ENCODE measurements at places on chromosomes 6 and 20.

- DNase-seq: peak; percentile 62
These were observed 7.2 kb downstream of the HLA-DMB start for GRCh38 chr6:32933661-32934085.

- DNase-seq: peak; percentile 84
These were observed at the start of gene DAAM2 for GRCh38 chr6:39791850-39792539. Gene DAAM2, plus strand, starts transcription at chr6:39792376. Its CDS starts 63,927 bp downstream, at chr6:39856303.

DNA sequence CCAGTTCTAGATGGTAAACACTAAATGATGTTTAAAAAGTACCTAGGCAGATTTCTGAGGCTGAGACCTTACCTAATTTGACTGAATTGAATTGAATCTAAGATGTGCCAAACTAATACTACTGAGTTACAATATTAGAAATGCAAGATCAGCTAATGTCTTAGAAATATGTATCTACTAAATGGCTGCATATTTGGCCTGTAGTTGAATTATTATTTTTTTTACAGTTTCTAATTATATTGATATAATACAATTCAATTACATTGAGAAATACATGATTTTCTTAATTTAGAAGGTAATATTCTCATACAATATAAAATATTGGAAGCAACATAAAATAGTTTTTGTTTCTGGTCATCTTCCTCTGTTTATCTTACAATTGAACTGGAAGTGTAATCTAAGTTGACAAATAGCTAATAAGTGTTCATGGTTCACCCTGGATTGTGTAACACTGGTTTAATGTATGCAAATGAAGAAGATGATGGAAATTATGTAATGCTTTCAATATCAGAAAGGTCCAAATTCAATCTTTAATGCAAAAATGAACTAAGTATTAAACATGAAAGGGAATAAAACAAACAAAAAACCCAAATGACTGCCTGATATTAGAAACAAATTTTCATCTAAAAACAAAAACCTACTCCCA is 2.9 kb downstream of the MAP3K7 start:
- DNase-seq: no peak

GRCh38 chr20:8127553-8128255 is 4.4 kb upstream of the PLCB1 start:
- DNase-seq: no peak

DNA sequence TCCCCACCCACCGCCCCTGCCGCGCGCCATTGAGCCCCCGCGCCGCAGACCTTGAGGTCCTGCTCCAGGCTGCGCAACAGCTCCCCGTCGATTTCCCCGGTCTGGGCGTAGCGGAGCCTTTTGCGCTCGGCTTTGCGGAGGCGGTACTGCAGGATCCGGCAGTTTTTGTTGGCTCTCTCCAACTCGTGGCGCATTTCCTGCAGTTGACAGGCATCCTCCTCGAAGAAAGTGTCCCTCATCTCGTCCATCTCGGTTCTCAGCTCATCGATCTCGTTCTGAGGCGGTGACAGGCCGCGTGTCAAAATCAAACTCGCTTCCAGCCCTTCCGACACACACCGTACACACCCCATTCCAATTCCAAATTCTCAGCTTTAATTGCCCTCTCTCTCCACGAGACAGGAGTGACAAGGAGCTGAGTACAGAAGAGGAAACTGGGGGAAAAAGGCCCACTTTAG is 4.3 kb downstream of the MTCL3 start:
- DNase-seq: peak; percentile 26

GRCh38 chr6:116561377-116562018 is 7.9 kb downstream of the CALHM4 start:
- peak; percentile 74 for DNase-seq

DNA sequence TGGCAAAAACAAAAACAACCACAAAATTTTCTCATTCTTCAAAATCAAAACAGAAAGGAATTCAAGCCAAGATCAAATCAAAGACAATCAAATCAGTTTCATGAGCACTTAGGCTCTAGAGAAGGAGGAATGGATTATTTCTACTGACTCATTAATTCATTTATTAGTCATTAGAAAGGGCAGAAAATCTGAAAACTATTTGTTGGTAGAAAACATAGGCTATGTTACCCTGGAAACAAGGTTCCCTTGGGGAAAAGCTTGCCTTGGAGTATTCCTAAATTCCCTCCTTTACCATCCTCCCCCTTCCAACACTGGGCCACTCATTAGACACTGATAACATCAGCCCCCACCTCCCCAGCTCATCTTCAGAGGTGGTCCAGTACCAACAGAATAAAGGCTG is 17.5 kb downstream of the KIF16B start:
- no peak for DNase-seq

- DNase-seq: no peak
These were observed 12.1 kb downstream of the COL21A1 start for GRCh38 chr6:56235245-56235644.

GRCh38 chr6:142336183-142336582 is 34.4 kb downstream of the ADGRG6 start:
- DNase-seq: no peak

DNA sequence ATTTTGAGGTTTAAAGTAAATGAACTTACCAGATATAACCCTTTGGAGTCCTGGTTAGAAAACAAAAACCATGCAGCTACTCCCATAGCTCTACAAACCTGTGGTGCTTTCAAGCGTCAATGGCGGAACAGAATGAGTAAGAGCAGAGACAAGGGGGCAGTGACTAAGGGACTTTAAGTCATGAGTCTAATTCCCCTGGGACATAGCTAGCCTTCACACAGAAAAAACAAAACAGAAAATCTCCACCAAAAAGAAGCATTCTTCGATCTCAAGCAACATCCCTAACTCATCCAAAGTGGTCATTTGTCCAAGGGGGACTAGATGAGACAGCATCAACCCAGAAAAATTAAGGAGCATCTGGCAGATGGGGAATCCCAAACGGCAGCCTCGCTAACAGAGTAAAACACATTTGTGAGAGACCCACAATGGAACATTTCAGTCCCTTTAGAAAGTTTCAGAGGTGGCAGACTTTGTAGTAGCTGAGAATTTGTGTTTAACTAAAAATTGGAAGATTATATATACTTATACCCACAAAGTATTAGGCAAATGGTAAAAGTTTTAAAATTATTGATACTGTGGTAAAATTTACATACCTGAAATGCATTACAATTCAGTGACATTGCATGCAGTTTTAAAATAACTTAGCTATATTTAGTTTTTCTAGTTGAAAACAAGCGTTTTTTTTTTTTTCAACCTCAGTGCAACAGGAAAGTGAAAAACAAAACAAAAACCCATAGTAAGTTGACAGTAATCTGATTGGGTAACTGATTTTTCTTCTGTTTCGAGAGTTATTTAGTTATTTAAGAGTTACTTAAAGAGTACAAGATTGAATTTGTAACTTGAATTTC is 67.5 kb downstream of the KCNQ5 start:
- DNase-seq: no peak

GRCh38 chr6:140915103-140915502 is 1217.6 kb upstream of the GJE1 start:
- peak; percentile 50 for DNase-seq

GRCh38 chr6:89542866-89543265 is 95.7 kb downstream of the LYRM2 start:
- no peak for DNase-seq
